ENCODE measurements at places on chromosomes 11 and 22.

DNA sequence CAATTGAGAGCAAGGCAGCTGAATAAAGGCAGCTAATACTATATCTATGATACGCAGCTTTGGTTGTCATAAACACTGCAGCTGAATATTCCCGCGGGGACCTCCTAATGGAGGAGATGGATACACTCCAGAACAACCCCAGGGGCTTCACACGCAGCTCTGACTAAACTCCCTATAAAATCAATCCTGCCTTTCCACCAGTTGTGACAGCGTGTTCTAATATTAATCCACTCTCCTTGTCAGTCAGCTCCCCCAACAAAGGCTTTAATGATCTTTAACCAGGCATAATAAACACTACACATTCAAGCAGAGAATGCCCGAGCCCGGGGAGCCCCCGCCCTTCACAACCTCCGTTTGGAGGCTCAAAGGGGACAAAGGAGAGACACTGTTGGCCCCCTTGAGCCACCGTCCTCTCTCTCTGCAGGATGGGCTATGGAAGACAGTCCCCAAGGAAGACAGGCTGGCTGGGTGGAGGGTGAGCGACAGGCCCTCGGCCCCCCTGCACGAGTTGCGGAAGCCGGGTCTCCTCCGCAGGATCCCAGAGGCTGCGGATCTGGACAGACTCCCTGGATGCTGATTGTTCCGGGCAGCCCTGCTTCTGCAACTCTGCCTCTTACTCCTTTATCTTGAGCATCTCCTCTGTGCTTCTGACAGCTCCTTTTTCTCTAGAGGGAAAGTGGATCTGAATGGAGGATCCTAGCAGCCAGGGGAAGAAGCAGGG is 565.2 kb downstream of the BUD13 start:
- DNase-seq: no peak
- H3K36me3 ChIP-seq: no peaks in the 10 kb centered on the region
- H3K4me1 ChIP-seq: peaks cover 7% of the 10 kb centered on the region
- H3K4me3 ChIP-seq: no peak overlapping the region
- H3K27ac ChIP-seq: no peak overlapping the region
- H3K27me3 ChIP-seq: no peaks in the 10 kb centered on the region

GRCh38 chr11:58060535-58060934 is 29.8 kb downstream of the OR6Q1 start:
- no peak overlapping the region for H3K4me3 ChIP-seq
- no peak overlapping the region for H3K27ac ChIP-seq
- H3K4me1 ChIP-seq: peaks cover 4% of the 10 kb centered on the region
- H3K36me3 ChIP-seq: no peaks in the 10 kb centered on the region
- no peaks in the 10 kb centered on the region for H3K27me3 ChIP-seq

- H3K27me3 ChIP-seq: no peaks in the 10 kb centered on the region
- H3K4me1 ChIP-seq: peaks cover 40% of the 10 kb centered on the region
- no peak overlapping the region for H3K27ac ChIP-seq
These were observed 157.6 kb downstream of the LDLRAD3 start for GRCh38 chr11:36101466-36101865.

- H3K4me3 ChIP-seq: no peak overlapping the region
- no peak overlapping the region for H3K27ac ChIP-seq
- H3K27me3 ChIP-seq: no peaks in the 10 kb centered on the region
- no peaks in the 10 kb centered on the region for H3K36me3 ChIP-seq
These were observed 255.1 kb downstream of the TTC28 start for GRCh38 chr22:28424427-28425080.

DNA sequence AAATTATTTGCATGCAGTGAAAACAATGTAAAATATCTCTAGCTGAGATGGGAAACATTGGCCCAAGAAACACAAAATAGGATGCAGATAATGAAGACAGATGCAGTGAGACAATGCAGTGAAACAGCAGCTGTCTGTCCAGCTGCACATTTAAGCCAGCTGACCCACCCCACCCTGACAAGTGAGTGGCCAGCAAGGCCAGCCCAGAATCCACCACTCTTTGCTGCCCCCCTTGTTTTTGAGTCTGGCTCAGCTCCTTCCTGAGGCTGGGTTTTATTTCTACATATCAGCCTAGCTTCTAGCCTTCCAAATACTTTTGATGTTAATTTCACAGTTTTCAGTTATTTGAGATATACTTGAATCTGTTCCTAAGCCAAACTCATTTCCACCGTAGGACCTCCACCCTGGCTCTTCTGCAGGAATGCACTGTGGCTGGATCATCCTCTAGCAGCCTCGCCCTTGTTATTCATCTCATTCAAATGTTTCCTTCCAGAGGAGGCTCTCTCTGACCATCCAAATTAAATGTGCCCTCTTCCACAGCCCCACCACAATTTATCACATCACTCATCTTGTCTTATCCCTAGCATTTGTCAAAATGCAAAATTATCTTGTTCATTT is 154.1 kb upstream of the POU2AF2 start:
- H3K27me3 ChIP-seq: no peaks in the 10 kb centered on the region
- H3K4me1 ChIP-seq: no peaks in the 10 kb centered on the region
- H3K36me3 ChIP-seq: no peaks in the 10 kb centered on the region
- no peak overlapping the region for H3K27ac ChIP-seq
- no peak for DNase-seq

- peak; percentile 71 for DNase-seq
- no peaks in the 10 kb centered on the region for H3K36me3 ChIP-seq
- H3K4me3 ChIP-seq: peak overlapping the region; percentile 16
- H3K27ac ChIP-seq: no peak overlapping the region
These were observed 13.6 kb upstream of the FGF3 start for GRCh38 chr11:69832561-69833413.

GRCh38 chr11:23861615-23862014 is 635.2 kb upstream of the LUZP2 start:
- DNase-seq: no peak
- H3K27me3 ChIP-seq: no peaks in the 10 kb centered on the region

- H3K4me1 ChIP-seq: no peaks in the 10 kb centered on the region
- H3K27me3 ChIP-seq: no peaks in the 10 kb centered on the region
- DNase-seq: no peak
- H3K27ac ChIP-seq: no peak overlapping the region
- peaks cover 6% of the 10 kb centered on the region for H3K36me3 ChIP-seq
These were observed 120.1 kb downstream of the SWAP70 start for GRCh38 chr11:9783986-9784385.

DNA sequence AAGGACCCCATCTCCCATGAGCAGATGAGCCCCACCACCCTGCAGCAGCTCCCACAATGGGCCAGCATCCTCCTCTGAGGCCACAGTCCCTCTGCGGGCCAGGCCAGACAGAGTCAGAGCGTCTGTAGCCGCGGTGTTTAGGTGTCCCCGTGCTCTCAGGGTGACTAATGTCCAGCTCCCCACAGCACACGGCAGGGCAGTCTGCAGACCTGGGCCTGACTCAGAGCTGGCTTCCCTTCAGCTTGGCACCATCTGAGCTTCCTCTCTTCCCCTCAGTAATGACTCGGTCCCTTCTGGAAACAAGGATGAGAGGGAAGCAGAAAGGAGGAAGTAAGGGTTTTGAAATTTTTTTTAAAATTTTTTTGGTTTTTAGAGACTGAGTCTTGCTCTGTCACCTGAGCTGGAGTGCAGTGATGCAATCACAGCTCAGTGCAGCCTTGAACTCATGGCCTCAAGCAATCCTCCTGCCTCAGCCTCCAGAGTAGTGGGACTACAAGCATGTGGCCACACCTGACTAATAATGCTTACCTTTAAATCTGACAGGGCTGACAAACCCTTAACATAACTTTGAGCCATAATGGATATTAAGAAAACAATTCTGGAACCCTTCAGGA is 28.5 kb downstream of the LRRC74B start:
- no peaks in the 10 kb centered on the region for H3K36me3 ChIP-seq
- DNase-seq: no peak
- H3K4me1 ChIP-seq: no peaks in the 10 kb centered on the region

- H3K36me3 ChIP-seq: no peaks in the 10 kb centered on the region
- no peak for DNase-seq
- H3K27ac ChIP-seq: no peak overlapping the region
These were observed 369 bp downstream of the XRRA1 start for GRCh38 chr11:74948546-74948897.

DNA sequence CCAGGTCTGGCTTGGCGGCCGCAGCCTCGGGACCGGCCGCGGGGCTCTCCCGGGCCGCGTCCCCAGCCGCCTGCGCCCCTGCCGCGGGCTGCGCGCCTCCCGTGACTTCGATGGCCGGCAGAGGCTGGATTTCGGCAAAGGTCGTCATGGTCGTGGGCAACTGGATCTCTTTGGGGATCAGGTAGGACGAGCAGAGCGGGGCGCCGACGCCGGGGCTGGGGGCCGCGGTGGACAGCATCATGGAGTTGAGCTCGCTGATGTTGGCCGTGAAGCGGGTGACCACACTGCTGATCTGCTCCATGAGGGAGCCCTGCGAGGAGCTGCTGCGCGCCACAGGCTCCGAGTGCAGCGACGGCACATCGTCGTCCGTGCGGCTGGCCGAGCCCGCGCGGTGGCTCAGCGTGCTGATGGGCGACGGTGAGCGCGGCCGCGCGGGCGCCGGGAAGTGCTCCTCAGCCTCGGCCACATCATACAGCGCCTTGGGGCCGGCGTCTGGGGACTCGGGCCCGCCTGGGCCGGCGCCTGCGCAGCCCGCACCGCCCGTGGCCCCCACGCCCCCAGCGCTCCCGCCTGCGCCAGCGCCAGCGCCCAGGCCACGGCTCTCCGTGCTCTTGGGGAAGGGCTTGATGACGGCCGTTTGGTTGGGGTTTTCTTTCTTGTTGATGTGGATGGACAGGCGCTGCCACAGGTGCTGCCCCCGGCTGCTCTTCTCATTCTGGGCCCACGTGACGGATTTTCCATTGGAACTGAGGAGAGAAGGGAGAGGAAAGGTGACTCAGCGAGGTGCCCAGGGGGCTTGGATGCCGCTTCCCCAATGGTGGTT is 171.4 kb upstream of the CTSC start:
- no peaks in the 10 kb centered on the region for H3K36me3 ChIP-seq
- H3K4me1 ChIP-seq: no peaks in the 10 kb centered on the region

- peaks cover 16% of the 10 kb centered on the region for H3K4me1 ChIP-seq
- H3K27ac ChIP-seq: no peak overlapping the region
- H3K4me3 ChIP-seq: no peak overlapping the region
These were observed 47.2 kb upstream of the AKIP1 start for GRCh38 chr11:8863838-8864237.

DNA sequence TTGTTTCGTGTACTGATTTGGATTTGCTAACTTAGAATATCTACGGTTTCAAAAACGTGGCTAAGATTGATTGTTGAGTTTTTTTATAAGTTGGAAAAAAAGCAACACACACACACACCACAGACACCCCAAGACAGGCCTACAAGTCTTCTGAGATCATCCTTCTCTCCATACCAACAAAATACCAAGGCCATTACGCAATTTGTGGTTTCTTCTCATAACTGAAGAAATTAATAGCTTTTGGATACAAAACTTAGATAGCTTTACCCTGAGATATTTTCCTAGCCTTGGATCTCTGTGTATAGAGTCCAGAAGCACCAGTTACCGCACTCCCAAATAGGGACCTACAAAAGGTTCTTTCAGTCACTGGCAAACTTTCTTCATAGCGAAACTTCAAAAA is 113.6 kb downstream of the SIK3 start:
- H3K4me1 ChIP-seq: peaks cover 9% of the 10 kb centered on the region
- no peak overlapping the region for H3K4me3 ChIP-seq
- H3K27ac ChIP-seq: no peak overlapping the region
- H3K36me3 ChIP-seq: no peaks in the 10 kb centered on the region
- no peaks in the 10 kb centered on the region for H3K27me3 ChIP-seq
- no peak for DNase-seq

- H3K4me3 ChIP-seq: no peak overlapping the region
- H3K36me3 ChIP-seq: no peaks in the 10 kb centered on the region
- H3K27ac ChIP-seq: no peak overlapping the region
- H3K27me3 ChIP-seq: no peaks in the 10 kb centered on the region
These were observed 44.5 kb upstream of the RRM1 start for GRCh38 chr11:4050138-4050537.

DNA sequence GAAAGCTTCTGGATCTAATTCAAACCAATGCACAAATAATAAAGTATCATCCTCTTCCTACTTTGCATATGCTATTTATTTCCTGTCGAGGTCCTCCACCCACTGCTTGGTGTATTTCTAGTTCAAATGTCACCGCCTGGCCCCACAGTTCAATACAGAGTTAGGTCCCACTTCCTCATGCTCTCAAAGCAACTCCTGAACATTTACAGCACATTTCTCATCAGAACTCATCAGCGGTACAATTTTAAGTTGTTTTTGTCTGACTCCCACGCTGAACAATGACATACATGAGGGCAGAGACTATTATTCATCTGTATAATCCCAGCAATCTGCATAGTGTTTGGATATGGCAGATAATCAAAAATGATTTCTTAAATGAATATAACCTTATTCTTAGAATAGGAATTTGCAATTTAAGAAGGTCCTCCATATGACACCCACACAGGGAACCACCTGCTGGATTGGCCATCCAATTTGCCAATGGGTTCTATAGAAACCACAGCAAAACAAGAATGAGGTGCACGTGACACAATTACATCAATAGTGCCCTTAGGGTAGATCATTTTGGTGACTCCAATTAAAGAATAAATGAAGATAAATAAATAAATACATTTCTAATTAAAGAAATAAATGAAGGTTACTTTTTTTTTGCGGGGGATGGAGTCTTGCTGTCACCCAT is 54.2 kb downstream of the SLC25A17 start:
- no peak for DNase-seq
- no peaks in the 10 kb centered on the region for H3K4me1 ChIP-seq
- H3K36me3 ChIP-seq: no peaks in the 10 kb centered on the region
- no peaks in the 10 kb centered on the region for H3K27me3 ChIP-seq

- H3K4me3 ChIP-seq: no peak overlapping the region
- H3K4me1 ChIP-seq: peaks cover 6% of the 10 kb centered on the region
- no peak overlapping the region for H3K27ac ChIP-seq
- no peaks in the 10 kb centered on the region for H3K27me3 ChIP-seq
- no peaks in the 10 kb centered on the region for H3K36me3 ChIP-seq
- peak; percentile 78 for DNase-seq
These were observed 24.8 kb downstream of the APOL1 start for GRCh38 chr22:36277482-36278291.

DNA sequence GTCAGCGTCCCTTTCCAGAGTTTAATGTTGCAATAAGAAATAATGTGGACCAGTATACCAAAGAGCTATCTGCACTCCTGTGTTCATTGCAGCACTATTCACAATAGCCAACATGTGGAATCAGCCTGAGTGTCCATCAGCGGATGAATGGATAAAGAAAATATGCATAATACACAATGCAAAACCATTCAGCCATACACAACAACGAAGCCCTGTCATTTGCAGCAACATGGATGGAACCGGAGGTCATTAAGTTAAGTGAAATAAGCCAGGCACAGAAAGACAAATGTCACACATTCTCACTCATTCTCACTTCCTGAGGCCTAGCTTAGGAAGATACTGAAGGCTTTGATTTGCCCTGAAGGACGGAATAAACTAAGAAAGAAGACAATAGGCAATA is 22.1 kb downstream of the SLC5A4 start:
- no peak overlapping the region for H3K27ac ChIP-seq
- no peaks in the 10 kb centered on the region for H3K4me1 ChIP-seq
- H3K27me3 ChIP-seq: peaks cover 27% of the 10 kb centered on the region
- DNase-seq: no peak
- no peak overlapping the region for H3K4me3 ChIP-seq
- no peaks in the 10 kb centered on the region for H3K36me3 ChIP-seq

- H3K36me3 ChIP-seq: no peaks in the 10 kb centered on the region
- DNase-seq: no peak
- H3K4me1 ChIP-seq: no peaks in the 10 kb centered on the region
- no peaks in the 10 kb centered on the region for H3K27me3 ChIP-seq
These were observed 24.3 kb downstream of the OSBP2 start for GRCh38 chr22:30718938-30719337.

- no peak within 1 kb of the TSS for H3K27ac ChIP-seq
- peak; percentile 98 for DNase-seq
- H3K36me3 ChIP-seq: no peaks in the 10 kb centered on the region
- peaks cover 8% of the 10 kb centered on the region for H3K27me3 ChIP-seq
- peaks cover 5% of the 10 kb centered on the region for H3K4me1 ChIP-seq
These were observed at the start of gene PIM3 for GRCh38 chr22:49960159-49961004. PIM3 (plus strand) TSS chr22:49960772; CDS start chr22:49960948, 176 bp downstream.
